ENCODE measurements at places on chromosomes 7 and 10.

- DNase-seq = no peak
These were observed 16.3 kb downstream of the CUL1 start for GRCh38 chr7:148715027-148715426.

- no peak for DNase-seq
These were observed 86.1 kb downstream of the EGFR start for GRCh38 chr7:55104712-55105433.

DNA sequence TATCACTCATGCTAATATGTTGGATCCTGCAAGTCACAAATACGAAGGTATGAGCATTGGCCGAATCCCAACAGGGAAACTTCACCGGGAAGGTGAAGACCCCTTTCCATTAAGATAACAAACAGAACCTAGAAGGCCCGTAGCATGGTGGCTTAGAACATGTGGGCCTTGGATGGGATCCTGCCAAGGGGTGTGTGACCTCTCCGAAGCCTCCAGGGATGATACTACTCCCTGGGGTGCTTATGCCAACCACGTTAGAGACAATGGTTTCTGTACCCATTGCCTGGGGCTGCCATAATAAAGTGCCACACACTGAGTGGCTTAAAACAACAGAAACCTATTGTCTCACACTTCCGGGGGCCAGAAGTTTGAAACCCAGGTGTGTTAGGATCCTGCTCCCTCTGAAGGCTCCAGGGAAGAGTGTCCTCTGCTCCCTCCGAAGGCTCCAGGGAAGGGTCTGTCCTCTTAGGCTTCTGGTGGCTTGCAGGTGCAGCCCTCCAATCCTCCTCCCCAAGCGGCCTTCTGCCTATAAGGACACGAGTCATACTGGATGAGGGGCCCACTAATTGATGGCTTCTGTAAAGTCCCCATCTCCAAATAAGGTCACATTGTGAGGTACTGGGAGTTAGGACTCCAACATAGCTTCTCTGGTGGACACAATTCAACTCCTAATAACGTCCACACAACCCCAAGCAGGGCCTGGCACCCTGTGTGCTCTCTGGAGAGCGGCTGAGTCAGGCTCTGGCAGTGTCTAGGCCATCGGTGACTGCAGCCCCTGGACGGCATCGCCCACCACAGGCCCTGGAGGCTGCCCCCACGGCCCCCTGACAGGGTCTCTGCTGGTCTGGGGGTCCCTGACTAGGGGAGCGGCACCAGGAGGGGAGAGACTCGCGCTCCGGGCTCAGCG, 992 bp upstream of the MGMT start:
- no peak for DNase-seq

- no peak for DNase-seq
These were observed 290.5 kb downstream of the USP6NL start for GRCh38 chr10:11320809-11321520.

- no peak for DNase-seq
These were observed 151.3 kb downstream of the LRRC4 start for GRCh38 chr7:127879942-127880341.

- no peak for DNase-seq
These were observed 12.0 kb downstream of the PWWP2B start for GRCh38 chr10:132408823-132409666.

GRCh38 chr7:5872326-5872725, 8.3 kb upstream of the OCM start:
- DNase-seq = no peak

- no peak for DNase-seq
These were observed 927 bp upstream of the MKX start for GRCh38 chr10:27746397-27747095.

GRCh38 chr10:14397066-14397465, 66.3 kb upstream of the FRMD4A start:
- no peak for DNase-seq

DNA sequence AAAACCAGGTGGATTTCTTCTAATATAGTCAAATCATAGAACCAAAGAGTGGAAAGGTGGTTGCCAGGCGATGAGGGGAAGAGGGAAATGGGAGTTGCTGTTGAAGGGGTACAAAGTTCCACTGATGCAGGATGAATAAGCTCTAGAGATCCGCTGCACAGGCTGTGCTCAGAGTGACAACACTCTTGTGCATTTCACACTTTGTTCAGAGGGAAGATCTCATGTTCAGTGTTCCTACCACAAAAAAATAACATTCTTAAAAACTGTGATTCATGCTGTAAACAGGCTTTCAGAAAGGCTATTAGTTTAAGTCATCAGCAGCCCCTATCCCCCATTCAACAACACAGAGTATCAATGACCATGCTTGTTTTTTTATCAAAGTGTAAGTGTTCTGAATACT, 213.8 kb downstream of the COBL start:
- DNase-seq = no peak

GRCh38 chr10:43084812-43085211, 7.9 kb downstream of the RET start:
- DNase-seq = no peak
